ENCODE measurements at places on chromosomes 16 and 17.

DNA sequence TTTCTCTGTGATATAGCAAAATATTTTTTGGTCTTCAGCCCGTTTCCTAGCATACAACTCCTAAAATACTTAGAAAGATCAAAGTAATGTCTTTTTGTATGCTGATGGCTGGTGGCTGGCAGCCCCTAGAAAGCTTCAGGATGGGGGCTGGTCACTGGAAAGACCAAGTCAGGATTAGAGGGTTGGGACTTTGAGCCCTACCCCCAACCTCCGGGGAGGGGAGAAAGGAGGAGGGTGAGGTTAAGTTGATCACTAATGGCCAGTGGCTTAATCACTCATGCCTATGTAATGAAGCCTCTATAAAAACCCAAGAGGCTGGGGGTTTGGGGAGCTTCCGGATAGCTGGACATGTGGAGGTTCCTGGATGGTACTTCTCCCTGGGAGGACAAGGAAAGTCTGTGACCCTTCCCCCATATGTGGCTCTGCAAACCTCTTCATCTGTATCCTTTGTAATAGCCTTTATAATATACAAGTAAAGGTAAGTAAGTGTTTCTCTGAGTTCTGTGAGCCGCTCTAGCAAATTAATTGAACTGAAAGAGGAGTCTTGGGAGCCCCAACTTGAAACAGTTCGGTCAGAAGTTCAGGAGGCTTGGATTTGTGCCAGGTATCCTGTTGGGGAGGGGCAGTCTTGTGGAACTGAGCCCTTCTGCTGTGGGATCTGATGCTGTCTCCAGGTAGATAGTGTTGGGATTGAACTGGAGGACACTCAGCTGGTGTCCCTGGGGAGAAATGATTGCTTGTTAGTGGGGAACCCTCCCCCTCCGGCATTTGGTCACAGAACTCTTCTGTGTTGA lies 3.5 kb downstream of the SLC7A6 start:
- DNase-seq = no peak

GRCh38 chr16:30087181-30087898 lies 4.4 kb downstream of the TBX6 start:
- DNase-seq = no peak

GRCh38 chr17:45874151-45874550 lies 20.2 kb upstream of the MAPT start:
- no peak for DNase-seq

- DNase-seq = no peak
Observed at GRCh38 chr17:73430165-73430680, 118.4 kb upstream of the CDC42EP4 start.

DNA sequence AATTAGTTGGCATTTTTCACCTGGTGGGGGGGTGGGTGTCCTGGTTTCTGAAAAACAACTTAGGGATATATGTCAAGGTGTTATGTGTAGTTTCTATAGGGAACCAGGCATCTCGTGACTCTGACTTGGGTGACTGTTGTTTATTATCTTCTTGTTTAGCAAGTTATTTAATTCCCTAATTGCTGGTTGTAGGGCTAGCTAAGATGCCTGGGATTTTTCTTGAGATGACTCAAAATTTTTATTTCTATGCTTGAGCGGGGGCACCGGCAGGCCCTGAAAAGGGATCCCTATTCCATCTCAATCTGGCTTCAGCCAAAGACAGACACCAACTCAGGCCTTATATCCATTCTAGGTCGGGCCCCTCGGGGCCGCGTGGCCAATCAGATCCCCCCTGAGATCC lies 3.2 kb downstream of the DPH1 start:
- no peak for DNase-seq

Measured in brain (organoid and tissue), 16 donors.